CD4-positive, alpha-beta T cell treated with Interleukin-6 at 100 ng/mL for 8 hours (primary cell): ENCODE measurements at places on chromosomes 2 and 18.

DNA sequence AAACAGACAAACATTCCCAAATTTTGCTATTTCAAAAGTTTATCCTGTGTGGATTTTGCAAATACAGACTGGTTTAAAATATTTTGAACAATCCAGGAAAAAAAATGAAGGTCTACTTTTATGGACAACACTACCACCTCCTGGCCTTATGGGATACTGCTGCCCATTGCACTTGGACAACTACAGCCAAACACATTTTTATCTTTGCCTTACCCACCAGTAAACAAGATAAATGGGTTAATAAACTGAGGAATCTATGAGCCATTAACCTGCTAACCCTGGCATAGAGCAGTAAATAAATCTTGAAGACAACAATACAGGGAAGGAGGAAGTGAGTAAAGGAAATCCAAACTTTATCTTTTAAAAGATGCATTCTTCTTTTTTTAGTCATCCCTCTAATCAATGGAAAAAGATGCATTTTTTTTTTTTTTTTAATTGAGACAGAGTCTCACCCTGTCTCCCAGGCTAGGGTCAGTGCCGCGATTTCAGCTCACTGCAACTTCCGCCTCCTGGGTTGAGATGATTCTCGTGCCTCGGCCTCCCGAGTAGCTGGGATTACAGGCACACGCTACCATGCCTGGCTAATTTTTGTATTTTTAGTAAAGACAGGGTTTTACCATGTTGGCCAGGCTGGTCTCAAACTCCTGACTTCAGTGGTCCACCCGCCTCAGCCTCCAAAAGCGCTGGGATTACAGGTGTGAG, 2.1 kb upstream of the SPIRE1 start:
- DNase-seq: peak; percentile 31

- no peak for DNase-seq
These were observed 16.7 kb downstream of the IL1F10 start for GRCh38 chr2:113084249-113085000.

- DNase-seq: no peak
These were observed 77.8 kb upstream of the TFCP2L1 start for GRCh38 chr2:121362774-121363173.

DNA sequence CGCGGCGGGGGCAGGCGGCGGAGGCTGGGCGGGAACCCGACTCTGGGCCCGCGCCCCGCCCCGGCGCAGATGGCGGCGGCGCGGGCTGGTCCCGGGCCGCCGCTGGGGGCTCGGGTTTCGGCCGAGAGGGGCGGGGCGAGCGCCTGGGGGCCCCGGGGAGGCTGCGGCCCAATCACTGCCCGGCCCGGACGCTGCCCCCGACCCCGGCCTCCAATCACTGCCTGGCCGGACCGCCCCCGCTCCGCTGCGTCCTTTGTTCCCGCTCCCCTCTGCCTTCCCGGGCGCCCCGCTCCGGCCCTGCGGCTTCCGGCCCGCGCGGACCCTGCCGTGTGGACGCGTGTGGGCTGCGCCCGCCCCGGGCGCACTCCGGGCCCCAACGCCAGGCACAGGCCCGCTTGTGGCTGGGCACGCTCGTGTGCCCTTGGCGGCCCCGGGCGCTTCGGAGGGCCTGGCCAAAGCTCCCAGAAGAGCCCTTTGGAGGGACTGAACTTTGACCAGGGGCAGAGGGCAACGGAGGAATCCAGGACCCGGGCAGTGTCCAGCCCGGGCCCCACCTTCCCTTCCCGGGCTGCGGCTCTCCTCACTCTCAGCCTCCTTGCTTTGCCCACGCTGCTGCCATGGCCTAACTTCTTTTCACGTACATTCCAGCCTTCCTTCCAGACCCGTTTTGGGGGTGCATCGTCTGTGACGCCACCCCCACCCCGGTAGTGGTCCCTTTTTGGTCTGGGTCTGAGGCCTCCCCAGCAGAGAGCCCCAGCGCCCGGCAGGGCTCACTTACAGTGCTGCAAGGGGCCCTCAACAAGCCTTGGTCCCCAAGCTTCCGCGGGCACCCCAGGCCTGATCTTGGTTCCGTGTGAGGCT, 27.1 kb upstream of the PTMA start:
- DNase-seq: no peak

- DNase-seq: no peak
These were observed 51.7 kb upstream of the MAPK4 start for GRCh38 chr18:50508228-50508627.

DNA sequence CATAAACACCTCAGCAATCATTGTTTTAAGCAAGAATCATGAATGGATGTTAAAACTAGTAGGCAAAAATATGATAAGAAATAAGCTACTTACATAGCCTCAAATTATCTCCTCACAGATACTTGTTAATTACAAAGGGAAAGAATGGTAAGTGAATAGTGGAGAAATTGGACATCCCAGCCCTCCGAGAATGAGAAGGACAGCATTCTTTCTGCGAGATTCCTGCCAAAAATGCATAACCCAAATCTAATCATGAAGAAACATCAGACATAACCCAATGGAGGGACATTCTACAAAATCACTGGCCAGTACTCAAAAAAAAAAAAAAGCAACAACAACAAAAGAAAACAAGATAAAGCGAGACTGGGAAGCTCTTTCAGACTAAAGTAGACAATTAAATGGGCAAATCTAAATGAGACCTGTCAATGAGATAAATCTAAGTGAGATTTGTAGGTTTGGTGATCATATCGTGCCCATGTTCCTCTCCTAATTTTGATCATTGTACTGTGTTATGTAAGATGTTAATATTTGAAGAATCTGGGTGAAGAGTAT, 57.9 kb upstream of the GLI2 start:
- DNase-seq: no peak

GRCh38 chr2:12948961-12949353, 232.2 kb downstream of the TRIB2 start:
- DNase-seq: no peak

DNA sequence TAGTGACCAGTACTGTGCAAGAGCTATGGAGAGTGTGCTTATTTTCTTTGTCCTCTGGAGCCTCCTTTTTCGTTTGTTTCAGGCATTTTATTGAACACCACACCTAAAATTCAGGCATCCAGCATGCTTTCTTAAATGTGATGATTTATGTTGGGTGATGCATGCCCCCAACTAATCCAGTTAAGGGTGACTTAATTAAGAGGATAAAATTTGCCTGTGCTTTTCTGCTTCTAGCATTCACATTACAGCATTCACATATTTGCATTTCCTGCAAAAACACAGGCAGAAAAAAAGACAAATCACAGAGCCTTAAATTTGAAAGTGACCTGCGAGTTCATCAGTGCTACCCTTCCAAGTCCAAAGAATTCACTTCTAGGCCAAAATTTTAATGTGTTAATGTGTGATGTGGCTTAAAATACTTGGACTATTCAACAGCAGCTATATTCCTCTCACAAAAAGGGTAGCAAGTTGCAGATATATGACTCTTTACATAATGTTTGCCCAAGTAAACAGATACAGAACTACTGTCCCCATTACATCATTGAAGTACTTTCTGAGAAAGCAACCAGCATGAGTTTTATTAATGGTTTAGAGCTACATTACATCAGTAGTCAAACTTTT, 286.5 kb downstream of the THSD7B start:
- no peak for DNase-seq

DNA sequence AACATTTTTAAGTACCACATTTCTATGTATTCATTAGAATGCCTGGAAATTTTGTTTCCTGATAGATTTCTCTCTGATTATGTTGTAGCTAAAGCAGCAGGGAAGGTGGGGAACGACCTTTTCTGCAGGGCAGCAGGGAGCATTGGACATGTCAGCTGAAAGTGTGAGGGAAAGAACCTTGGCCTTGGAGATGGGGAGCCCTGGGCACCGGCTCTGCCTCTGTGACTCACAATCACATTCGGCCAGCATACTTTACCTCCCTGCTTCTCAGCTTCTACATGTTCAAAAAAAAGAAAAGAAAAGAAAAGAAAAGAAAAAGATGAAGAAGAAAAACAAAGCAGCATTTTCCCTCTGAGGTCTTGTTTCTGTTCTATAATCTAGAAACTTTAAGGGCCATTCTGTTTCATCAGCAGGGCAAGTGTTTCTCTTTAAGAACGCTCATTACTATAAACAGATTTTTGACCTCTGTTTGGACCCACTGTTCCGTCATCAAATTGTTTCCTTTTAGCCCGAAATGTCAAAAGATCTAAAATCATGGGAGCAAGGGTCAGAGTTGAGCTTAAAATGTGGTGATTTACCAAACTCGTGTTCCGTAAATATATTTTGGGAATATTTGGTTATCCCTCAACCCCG, 27.9 kb downstream of the SETBP1 start:
- DNase-seq: no peak
